Activated naive CD8-positive, alpha-beta T cell treated with anti-CD3 and anti-CD28 coated beads, Interleukin-2, amount 10 ng/mL, durations not matched to agents 7 days and 5 days (primary cell): ENCODE measurements at places on chromosomes 12 and 14. TPM values are rescaled to one million over a fixed set of nuclear protein-coding genes. Genes with fewer than 3 reads are reported as not detected.

DNA sequence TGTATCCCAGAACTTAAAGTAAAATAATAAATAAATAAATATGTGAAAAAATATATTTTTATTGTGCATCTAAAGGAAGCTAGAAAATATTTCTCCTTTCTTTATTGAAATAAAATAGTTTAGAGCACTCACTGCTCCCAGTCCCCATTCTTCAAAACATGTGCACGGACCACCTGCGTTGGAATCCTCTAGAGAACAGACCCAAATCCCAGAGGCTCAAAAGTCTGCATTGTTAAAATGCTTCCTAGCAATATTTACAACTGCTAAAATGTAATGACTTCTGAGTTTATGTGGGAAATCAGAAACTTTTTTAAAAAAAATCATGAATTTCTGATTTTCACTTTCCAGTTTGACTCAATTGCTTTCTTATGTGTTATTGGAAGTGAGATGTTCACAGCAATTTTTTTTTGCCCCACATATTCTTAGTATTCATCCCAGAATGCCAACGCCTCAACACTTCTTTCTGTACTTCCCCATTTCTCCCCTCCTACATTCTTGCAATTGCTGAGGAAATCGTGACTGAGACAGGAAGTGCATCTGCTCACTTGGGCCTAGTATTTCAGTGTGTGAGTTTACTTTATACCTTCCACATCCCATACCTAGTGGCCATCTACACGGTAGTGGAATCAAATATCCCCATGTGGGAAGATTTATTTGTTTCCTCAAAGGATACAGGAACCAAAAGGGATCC, 116.0 kb upstream of the FLRT2 start:
- no peak for DNase-seq

GUCY2C gene
- not detected for total RNA-seq

KLHL33 gene
- total RNA-seq: 3.4 TPM

DNA sequence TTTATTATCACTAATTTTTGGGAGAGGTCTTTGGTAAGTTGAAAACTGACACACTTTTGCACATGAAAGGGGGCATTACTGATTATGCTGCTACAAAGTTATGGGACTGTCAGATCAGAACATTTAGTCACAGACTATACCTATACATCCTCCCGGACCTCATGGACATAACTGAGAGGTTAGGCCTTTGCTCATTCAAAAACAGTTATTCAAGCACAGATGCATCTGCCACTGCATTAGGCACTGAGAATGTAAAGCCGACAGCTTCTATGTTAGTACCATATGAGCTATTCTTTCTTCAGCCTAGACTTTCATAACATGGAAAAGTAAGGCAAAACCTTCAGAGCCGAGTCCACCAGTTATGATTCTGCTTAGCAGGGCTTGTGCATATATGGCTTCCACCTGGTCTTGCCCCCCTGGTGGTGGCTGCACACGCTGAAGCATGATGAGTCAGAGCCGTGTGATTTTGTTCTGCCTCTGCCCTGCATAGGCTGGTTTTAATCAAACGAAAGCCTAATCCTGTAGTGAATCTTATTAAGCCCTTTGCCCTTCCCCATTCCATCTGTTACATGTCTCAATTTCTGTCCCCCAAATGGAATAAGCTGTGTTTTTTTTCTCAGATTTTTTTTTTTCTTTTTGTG, 21.8 kb upstream of the RNU6-8 start:
- no peak for DNase-seq
